ENCODE measurements at places on chromosomes 5 and 9.

- no peak for DNase-seq
Measured at GRCh38 chr5:172849606-172850453, 15.8 kb downstream of the ERGIC1 start.

GRCh38 chr9:18215626-18216025, 258.3 kb upstream of the ADAMTSL1 start:
- peak; percentile 14 for DNase-seq

- DNase-seq = no peak
Measured at GRCh38 chr9:113992276-113992951, 85.7 kb downstream of the AMBP start.

DNA sequence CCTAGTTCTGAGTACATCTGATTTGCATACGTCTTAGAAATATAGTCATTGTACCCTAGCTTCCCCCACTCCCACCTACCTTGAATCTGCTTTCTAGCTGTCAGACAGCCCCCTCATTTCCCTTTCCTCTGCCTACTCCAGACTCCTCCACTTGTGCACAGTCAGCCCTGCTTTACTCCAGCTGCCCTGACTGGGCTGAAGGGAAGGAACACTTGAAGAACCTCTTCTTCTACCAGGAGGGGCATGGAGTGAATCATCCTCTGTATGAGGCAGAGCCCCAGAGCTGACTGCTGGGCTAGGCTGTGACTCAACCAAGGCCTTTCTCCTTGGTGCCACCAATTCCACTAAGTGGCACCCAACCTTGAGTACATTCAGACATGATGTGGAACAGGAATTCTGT, 18.1 kb upstream of the ZFR start:
- no peak for DNase-seq

DNA sequence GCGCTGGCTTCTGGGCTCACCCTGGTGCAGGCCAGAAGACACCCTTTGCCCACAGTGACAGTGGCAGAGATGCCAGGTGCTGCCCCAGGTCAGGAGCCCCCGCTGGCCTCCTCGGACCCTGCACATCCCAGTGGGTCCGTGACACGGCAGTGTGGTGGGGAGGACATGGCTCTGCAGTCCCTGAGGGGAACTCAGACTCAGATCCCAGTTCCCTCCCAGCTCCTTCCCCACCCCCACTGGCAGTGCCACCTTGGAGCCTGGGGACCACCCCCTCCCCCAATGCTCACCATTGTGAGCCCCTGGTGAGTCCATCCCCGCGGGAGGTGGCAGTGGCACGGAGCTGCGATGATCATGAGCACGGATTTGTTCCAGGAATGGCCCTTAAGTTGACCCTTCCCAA, 562 bp upstream of the CCDC187 start:
- DNase-seq = no peak
